ENCODE measurements at places on chromosomes 13 and 19.
A peak's percentile ranks its signal among the peaks of the same experiment; 100 is the strongest.

DNA sequence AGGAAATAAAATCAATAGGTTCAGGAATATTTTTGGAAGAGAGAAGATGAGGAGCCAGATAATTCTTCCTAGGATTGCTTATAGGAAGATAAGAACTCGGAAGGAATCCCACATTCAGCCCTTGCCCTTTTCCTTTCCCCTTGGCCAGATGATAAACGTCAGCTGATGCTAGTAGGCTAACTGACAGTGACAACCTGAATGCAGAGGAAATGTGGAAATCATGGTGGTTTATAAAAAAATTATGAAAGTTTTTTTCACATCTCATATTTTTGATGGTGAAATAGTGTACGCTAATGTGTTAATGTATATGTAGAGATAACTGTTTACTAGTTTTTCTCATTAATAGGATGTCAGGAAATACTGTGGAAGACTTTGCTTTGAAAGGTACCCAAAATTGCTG is 56.9 kb downstream of the EDNRB start:
- DNase-seq = no peak

DNA sequence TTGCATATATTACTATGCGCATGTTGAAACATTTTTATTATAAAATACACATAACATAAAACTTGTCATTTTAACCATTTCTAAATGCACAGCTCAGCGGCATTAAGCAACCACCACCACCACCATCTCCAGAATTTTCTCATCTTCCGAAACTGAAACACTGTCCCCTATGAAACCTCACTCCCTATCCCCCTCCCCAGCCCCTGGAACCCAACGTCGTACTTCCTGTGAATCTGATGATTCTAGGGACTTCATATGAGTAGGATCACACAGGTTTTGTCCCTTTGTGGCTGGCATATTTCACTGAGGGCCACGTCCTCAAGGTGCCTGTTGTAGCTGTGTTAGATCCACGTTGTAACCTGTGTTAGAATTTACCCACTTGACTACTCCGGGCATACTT is 716 bp upstream of the MAP2K2 start:
- no peak for DNase-seq

DNA sequence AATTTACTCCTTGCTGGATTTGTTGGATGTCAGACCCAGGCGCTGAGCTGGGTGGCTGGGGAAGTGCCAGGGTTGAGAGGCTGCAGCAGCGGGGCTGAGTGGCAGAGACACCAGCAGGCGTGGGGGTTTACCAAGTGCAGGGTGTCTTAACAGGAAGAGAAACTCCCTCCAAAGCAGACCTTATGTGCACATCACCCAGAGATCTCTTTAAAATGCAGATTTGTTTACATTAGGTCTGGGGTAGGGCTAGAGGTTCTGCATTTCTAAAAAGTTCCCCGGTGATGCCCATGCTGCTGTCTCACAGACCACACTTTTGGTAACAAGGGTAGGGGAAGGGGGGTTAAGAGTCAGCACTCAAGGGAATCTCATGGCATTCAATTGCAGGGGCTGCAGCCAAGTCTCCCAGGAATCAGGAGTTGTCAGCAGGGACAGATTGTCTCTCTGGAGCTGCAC is 80.7 kb upstream of the OLFM4 start:
- no peak for DNase-seq

DNA sequence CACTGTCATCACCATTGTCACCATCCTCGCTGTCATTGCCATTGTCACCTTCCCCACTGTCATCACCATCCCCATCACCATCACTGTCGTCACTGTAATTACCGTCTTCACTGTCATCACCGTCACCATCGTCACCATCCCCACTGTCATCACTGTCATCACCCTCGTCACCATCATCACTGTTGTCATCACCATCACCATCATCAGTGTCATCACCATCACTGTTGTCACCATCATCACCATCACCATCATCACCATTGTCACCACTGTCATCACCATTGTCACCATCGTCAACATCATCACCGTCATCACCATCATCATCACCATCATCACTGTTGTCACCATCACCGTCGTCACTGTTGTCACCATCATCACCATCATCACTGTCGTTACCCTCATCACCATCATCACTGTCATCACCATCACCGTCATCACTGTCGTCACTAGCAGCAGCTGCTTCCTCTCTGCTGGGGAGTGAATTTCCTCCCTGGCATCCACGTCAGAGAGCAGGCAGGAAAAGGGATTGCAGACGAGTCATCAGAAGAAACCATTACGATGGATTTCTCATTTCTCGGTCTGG is 27.3 kb downstream of the TMEM255B start:
- no peak for DNase-seq

DNA sequence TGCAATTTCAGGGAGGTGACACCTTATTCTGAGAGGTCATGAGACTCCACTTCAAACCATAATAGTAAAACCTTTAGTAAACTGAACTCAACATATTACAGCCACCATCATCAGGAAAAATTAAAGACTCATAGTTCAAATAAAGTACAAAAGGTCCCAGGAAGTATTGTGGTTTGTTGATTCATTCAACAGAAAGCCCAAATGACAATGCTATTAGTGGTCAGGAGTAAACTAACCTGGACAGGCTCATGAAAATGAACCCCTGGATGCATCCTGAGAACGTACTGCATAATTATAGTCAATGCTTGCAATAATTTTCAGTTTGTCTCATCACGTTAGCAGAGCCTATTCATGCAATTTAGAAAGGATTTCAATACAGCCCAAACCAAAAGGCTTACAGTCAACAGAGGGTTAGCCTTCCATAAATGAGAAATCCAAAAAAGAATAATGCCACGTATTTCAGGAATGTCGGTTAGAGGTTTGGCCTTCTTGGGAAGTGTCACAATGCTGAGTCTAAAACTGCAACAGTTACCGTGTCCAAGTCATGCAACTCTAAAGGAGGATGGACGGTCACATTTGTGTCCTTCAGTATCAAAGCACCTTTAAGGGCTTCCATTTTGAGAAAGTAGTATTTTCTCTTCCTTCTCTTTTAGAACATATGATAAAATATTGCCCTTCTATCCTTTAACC is 280.8 kb downstream of the ABCC4 start:
- no peak for DNase-seq

DNA sequence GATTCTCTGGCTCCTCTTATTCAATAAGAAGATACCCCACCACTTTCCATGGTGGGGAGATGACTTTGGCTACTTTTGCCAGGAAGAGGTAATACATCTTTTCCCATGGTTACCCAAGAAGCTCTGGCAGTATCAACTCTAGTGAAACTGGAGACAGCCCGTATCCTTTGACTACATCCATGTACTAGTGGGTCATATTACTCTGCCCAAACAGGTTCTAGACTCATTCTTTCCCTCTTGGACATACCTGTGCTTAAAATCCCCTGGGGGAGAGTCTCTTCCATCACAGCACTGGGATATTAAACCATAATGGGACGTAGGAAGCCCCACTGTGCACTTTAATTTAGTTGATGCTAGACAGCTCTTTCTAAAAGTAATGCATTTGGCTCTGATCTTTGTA is 144.7 kb upstream of the KLF12 start:
- no peak for DNase-seq

GRCh38 chr13:109750221-109750775 is 36.1 kb downstream of the IRS2 start:
- DNase-seq = no peak

DNA sequence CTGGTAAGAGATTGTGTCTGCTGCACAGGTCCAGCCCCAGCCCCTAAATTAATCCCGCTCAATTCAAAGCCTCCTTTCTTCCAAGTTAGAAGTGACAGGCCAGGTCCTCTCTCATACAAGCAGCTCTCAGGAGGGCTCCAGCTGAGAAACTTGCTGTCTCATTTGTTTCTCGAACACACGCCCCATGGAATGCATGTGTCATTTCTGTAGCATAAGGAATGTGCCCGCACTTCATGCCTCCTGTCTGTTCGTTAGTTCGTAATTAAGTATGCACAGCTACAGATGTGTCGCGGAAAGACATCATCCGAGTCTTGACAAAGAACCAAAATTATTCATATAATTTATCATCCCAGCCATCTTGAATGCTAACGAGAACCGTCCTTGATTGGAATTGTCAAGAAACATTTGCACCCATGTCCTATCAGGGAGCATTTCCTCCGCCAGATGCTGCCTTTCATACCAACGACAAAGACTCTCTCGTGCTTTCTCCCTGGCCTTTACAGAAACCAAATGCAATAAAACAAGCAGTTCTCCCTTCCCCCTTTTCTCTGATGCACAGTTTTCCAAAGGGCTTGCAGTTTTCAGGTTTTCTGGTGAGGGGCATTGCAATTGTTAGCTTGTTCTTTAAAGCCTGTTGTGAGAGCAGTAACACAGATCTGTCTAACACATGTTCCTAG is 133.5 kb downstream of the UQCRFS1 start:
- DNase-seq = no peak

- DNase-seq = no peak
Measured at GRCh38 chr13:64371045-64371444, 2859.1 kb downstream of the PCDH9 start.

DNA sequence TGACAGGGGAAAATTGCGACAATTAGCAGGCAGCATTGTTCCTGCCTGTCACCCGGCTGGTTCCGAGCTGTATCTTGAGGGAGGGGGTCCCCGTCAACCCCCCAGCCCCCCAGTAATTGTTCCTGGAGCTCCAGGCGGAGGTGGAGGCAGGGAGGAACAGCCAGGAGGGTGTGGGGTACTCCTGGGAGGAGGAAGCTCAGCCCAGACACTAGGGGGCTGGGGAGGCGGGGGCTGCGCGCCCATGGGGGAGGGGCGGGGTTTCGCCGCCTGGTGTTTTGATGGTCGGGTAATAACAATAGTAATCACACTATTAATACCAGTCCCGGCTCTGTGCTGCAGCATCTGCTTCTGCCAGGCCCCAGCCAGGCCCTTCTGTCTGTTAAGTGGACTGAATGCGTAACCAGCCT is 8.6 kb downstream of the NPAS1 start:
- DNase-seq = no peak

DNA sequence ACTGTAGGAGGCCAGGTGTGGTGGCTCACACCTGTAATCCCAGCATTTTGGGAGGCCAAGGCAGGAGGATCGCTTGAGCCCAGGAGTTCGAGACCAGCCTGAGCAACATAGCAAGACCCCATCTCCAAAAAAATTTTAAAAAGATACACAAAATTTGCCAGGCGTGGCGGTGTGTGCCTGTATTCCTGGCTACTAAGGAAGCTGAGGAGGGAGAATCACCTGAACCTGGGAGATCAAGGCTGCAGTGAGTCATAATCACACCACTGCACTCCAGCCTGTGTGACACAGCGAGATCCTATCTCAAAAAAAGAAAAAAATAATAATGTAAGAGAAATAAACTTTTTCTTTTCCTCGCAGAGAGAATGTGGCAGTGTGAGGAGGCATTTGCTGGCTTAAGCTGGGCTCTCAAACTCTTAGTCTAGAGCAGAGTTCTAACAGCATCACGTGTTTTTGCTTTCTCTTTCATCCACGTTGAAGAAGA is 21.1 kb downstream of the FAM187B start:
- peak; percentile 22 for DNase-seq

DNA sequence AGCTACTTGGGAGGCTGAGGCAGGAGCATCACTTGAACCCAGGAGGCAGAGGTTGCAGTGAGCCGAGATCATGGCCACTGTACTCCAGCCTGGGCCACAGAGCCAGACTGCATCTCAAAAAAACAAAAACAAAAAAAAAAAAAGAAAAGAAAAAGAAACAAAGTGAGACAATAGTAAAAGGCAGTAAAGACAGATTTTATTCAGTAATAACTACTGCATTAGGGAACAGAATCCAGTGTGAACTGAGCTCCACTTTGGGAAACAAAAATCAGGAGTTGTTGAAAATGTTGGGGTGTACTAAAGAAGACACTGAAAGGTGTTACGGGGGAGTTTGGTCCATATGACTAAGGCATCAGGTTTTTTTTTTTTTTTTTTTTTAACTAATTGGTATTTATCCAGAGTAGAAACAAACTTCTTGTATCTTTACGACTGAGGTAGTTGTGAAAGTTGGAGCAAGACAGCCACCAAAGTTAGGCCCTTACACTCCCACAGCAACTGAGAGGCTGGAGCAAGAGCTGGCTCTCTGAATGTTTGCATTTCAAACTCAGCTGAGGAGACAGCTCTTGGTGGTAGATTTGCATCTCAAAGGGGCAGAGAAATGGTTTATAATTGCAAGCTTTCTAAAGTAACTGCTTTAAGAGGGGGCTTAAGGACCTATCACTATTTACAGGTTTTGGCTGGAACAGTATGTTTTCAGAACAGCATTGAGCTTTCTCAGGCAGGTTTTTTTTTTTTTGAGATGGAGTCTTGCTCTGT is 24.2 kb downstream of the ZNF607 start:
- DNase-seq = no peak

- DNase-seq = no peak
Measured at GRCh38 chr13:73556902-73557301, 498.1 kb downstream of the KLF5 start.

- DNase-seq = peak; percentile 7
Measured at GRCh38 chr13:36736119-36736726, 62.4 kb downstream of the SERTM1 start.

DNA sequence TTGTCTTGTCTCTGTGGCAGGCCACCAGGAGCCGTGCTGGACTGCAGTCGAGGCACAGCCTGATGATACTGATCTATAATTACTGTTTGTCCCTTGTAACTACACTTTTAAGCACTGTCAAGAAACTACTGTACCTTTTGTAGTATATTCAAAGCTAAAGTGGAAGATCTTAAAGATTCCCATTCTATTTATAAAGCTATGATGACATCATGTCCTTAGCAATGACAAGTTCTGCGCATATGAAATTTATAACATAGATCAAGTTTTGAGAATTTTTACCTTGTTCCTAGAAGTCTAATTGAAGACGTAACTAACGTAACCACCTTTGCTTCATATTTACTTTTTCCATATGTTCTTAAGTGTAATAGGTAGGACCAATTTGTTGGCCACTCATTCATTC is 56.8 kb upstream of the LATS2 start:
- no peak for DNase-seq

- no peak for DNase-seq
Measured at GRCh38 chr19:6264803-6265202, 15.0 kb downstream of the MLLT1 start.

DNA sequence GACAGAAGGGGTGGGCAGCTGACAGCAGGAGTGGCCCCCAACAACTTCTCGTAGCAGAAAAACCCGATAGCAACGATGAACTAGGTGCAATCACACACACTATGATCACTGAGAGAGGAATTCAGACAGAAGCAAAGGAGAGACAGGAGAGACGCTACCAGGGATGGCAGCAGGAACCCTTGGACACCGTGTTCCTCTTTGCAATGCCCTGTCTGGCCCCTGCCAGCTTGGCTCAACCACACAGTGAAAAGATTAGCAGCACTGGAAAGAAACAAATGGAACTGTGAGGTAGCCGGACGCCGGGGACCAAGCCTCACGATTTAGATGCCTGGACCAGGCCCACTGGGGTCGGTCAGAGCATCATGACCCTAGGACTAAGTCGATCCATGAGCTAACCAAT is 23.6 kb downstream of the DCAF15 start:
- no peak for DNase-seq

GRCh38 chr13:86933676-86934075 is 737.5 kb upstream of the SLITRK5 start:
- no peak for DNase-seq
